ENCODE measurements at places on chromosomes 11 and 22. TPM values are rescaled to one million over a fixed set of nuclear protein-coding genes. Genes with fewer than 3 reads are reported as not detected.

The TREH gene
- total RNA-seq = not detected

The CASP5 gene
- total RNA-seq = not detected

DNA sequence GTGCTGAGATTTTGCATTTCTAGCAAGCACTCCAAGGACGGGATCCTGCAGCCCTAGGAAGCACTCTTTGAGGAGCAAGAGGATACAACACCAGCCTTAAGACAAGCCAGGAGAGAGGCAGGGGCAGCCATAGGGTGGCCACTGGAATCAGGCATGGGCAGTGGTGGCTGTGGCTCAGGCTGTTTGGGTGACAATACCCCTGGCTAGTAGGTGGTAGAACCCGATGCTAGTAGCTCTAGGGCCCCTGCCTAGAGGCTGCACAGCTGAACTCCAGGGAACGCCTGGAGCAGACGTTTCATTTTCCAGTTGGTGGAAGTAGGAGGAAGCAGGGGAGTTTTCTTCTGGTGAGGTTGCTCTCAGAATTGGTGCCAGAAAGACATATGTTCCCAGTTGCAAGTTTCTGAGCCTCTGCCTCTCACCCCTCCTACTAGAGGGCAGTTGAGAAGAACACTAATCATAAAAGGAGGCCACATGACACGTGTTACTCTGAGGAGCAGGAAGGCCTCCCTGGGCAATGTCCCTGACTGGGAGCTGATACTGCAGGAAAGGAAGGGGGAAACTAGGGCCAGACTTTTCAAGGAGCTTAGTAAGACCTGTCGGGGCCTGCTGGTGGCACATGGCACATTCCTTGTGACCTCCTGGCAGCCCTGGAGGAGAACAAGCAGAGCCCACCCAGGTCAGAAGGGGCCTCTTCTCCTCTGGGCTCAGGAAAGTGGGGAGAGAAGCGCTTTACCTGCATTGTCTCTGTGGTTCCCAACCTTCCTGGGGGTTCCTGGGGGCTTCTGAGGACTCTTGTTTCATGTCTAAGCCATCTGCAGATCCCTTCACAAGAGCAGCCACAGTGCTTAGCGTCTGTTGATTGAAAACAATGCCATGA lies 56.6 kb upstream of the DRD2 start:
- no peak for DNase-seq

The PLEKHB1 gene
- not detected for total RNA-seq

The VEGFB gene
- 38.3 TPM for total RNA-seq

GRCh38 chr11:73047773-73048371 lies 94.2 kb downstream of the FCHSD2 start:
- no peak for DNase-seq

GRCh38 chr11:129320494-129320893 lies 55.2 kb upstream of the BARX2 start:
- no peak for DNase-seq

GRCh38 chr22:40911772-40912171 lies 39.4 kb upstream of the RBX1 start:
- DNase-seq = no peak

The ANGPTL5 gene
- not detected for total RNA-seq

- DNase-seq = no peak
Observed at GRCh38 chr11:124868331-124869274, 3.4 kb downstream of the ROBO3 start.

GRCh38 chr11:46315783-46316563 lies 31.3 kb upstream of the DGKZ start:
- no peak for DNase-seq

The AP5B1 gene
- 10.8 TPM for total RNA-seq

GRCh38 chr11:26755762-26756161 lies 33.9 kb upstream of the SLC5A12 start:
- DNase-seq = no peak

DNA sequence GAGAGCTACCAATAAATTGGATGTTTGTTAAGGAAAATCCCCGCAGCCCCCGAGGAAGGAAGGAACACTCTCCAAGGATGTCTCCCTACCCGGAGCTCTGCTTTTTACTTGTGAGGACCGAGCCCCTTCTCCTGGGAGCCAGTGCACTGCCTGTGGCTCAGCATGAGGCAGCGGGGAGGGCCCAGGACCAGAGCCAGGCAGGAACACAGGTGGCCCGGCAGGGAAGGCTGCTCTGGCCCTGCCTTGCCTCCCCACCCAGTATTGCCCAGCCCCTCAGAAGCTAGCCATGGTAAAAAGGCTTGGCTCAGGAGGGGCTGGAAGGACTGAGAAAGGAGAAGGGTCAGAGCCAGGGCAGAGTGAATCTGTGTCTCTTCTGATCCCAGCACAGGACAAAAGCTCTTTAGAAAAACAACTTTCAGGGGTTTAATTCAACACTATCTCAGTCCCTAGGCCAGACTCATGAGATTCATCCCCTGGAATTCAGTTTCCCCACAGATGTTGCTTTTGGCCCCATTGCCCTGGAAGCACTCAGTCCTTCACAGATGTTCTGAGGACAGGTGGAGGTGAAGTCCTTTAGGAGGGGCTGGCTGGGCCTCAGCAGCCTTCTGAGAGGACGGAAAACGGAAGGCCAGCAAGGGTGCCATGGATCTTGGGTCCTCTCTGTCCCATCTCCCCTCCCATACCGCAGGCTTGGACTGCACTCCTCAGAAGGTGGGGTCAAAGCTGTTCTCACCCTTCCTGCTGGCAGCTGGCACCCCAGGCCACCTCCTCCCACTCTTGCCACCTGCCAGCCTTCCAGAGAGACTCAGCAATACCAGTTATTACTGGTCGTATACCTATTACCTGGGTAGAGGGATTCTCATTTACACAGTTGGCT lies 318.9 kb downstream of the NTM start:
- DNase-seq = no peak

GRCh38 chr11:83092488-83093384 lies 21.0 kb upstream of the RAB30 start:
- DNase-seq = peak; percentile 24

The FOSL1 gene
- 153 TPM for total RNA-seq

The ALKBH8 gene
- 12.9 TPM for total RNA-seq

- no peak for DNase-seq
Observed at GRCh38 chr11:36567694-36568093, at the start of gene RAG1. Gene RAG1 (plus strand): TSS chr11:36568007. CDS start chr11:36573305, 5,298 bp downstream.

GRCh38 chr22:27641049-27641795 lies 160.3 kb downstream of the MN1 start:
- peak; percentile 90 for DNase-seq

The SERPIND1 gene
- not detected for total RNA-seq

- no peak for DNase-seq
Observed at GRCh38 chr11:31236143-31236542, 133.4 kb downstream of the DCDC1 start.

The TEX12 gene
- total RNA-seq = not detected

The HBB gene
- total RNA-seq = not detected

The MS4A4A gene
- total RNA-seq = not detected

DNA sequence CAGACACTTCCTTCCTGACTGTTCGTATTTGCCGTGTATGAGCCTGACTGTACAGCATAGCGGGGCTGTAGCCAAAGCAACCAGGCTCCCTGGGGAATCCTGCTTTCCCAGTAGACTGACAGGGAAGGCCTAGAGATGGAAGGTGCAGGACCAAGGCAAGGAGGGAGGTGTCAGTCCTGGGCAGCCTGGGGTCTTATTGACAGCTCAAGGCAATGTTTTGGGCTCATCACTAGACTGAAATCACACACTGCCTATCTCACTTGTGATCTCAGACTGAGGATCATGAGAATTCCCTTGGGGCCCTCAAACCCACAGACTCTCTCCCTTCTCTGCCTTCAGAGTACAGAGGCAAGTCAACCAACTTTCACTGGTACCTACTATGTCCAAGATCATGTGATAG lies 346.8 kb upstream of the NARS2 start:
- no peak for DNase-seq

DNA sequence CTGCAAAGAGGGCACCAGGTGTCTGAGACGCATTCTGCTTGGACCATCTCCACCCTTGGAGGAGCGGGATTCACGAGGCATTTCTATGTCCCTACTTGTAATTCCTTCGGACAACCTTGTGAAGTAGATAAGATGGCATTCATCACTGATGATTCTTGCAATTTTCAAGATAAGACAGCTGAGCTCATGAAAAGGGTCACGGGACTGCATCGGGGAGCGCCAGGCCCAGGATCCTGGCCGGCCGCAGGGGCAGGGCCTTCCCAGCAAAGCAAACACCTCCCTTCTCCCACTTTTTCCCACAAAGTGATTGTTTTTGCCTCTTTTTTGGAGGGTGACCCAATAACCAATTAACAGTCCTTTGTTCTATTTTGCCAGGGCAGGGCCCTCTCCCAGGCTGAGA lies 8.4 kb downstream of the LIF start:
- DNase-seq = no peak

GRCh38 chr11:36398231-36398953 lies 102.3 kb downstream of the PRR5L start:
- peak; percentile 77 for DNase-seq

The STK33 gene
- total RNA-seq = 0.39 TPM

GRCh38 chr22:19957445-19957844 lies 15.8 kb upstream of the TXNRD2 start:
- no peak for DNase-seq

The XKR3 gene
- not detected for total RNA-seq

GRCh38 chr11:129434641-129435498 lies 59.2 kb downstream of the BARX2 start:
- no peak for DNase-seq

DNA sequence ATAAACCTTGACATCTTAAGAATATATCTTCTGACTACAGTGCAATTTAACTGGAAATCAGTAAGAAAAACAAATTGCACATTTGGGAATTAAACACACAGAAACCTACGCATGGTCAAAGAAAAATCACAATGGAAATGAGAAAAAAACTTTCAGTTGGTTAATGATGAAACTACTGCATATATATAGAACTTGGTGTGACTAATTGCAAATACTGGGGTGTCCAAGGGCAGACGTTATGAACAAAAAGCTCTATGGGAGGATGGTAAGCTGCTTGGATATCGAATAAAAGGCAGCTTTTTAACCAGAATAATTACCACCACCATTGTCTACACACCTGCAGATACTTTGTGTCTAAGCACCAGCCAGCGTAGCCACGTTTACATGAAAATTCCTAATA lies 791 bp downstream of the GDPD4 start:
- DNase-seq = no peak

DNA sequence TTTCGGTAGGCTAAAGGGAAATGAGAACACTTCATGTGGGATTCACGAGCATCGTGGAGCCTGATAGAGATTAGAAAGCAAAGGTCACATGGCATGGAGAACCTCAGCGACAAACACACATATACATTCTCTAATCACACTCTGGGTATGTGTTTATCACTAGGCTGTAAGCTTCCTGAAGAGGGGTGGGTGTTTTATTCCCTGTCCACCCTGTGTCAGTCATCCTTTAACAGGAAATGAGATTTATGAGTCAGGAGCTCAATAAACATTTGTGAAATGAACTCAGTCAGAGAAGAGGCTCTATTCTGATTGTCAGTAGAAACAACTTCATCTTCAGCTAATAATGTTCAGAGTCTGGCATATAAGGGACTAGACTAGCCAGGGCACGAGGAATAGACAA lies 71.7 kb upstream of the EIF3M start:
- peak; percentile 5 for DNase-seq

DNA sequence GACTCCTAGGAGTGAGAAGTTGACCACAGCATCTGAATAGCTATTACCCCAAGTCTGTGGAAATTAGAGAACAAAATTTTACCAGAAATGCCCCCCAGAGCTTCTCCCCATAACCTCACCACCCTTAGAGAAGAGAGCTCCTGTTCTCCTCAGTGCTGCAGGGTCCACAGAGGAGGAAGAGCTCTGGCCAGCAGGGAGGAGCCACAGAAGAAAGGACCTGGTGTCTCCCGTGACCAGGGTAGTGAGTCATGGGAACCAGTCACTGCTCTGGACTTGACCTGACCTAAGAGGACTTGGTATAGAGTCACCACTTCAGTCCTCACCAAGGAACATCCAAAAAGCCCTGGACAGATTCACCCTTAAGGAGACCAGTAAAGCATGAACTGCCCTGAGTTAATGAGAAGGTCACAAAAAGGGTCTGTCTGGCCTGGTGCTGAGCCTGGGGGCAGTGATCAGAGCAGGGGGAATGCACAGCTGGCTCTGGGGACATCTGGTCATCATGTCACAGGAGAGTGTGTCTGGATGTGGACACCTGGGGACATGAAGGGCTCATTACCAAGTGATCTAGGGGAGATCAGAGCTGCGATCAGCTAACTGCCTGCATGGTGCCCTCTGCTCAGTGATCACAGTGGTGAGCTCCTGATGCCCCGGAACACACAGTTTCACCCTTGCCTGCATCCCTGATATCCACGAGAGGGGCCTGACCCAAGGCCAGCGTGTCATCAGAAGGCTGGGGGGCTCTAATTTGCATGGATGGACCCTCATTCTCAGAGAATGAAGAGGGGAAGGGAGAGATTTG lies 103.3 kb upstream of the TOP3B start:
- no peak for DNase-seq

DNA sequence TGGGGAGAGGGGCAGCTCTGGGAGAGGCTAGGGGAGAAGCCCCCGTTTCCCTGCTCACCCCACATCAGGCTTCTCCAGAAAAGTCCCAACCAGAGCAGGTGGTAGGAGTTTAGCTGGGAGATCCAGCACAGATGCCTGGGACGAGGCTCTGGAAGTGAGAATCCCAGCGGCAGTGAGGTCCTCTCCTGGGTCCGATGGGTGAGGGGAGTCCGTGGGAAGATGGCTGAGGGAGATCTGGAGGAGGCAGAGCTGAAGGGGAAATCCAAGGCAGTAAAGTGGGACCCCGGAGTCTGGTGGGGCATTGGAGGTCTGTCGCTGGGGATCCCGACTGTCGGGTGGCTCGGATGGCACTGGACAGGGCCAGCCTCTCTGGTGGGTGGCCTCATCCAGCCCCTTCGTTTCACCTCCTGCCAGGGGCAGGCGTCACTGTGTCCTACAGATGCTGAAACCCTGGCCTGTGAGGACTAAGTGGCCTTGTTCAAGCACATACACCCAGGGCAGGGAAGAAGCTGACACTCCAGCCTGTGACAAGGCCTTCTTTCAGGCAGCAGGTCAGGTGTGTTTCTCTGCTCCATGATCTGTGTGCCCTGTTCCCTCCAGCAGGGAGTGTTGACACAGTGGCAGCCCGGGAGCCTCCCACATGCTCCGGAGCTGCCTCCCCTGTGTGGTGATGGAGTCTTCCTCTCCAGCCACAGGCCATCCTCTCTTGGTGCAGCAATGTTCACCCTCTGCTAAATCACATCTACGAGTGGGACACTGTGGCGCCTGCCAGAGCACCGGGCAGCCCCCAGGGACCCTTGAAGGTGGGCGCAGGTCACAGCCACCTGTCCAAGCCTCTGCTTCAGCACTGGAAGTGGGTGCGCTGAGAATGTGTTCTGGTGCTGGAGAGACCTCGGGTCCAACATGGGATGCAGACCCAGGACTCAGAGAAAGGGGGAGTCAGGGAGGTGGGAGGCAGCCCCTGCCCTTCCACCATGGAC lies 850.8 kb downstream of the BRD1 start:
- DNase-seq = no peak

Data from foreskin keratinocyte (primary cell).